Naive thymus-derived CD8-positive, alpha-beta T cell (primary cell): ENCODE measurements at places on chromosomes 5 and 9.

DNA sequence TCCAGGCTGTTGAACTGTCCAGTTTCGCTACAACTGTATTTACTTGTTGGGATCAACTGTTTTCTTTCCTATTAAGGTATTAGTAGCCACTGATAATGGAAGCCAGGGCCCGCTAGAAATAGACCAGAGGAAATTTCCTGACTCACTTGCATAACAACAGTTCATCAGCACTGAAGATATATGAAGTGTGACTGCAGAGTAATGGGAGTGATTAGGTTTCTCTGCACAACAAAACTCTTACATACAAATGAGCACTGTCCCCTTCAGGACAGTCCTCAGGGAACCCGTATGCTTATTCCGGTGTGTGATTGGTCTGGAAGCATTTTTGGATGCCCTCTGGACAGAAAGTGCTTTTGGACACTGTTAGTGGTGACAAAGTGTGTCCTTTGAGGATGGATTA lies 55.3 kb downstream of the LIX1 start:
- DNase-seq: no peak

DNA sequence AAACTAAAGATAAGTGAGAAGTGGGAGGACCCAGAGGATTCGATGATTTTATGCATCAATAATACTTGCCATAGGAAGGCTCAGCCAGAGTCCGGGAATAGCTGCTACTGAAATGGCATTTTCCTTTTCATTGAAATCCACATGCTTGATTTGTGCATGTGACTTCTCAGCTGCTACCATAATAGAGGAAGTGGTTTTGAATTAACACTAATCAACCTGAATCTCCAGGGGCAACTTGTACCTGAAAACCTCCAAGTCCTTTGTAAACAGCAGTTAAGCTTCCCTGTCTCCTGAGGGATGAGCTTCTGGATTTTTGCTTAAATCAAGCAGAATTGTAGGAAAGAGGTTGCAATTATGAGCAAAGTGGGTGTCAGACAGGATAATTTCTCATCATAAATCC lies 124.9 kb downstream of the PPP2R2B start:
- DNase-seq: peak; percentile 2

- no peak for DNase-seq
Observed at GRCh38 chr5:101429241-101429640, 526.2 kb upstream of the ST8SIA4 start.

- DNase-seq: no peak
Observed at GRCh38 chr9:95137587-95138145, 179.8 kb downstream of the FANCC start.

DNA sequence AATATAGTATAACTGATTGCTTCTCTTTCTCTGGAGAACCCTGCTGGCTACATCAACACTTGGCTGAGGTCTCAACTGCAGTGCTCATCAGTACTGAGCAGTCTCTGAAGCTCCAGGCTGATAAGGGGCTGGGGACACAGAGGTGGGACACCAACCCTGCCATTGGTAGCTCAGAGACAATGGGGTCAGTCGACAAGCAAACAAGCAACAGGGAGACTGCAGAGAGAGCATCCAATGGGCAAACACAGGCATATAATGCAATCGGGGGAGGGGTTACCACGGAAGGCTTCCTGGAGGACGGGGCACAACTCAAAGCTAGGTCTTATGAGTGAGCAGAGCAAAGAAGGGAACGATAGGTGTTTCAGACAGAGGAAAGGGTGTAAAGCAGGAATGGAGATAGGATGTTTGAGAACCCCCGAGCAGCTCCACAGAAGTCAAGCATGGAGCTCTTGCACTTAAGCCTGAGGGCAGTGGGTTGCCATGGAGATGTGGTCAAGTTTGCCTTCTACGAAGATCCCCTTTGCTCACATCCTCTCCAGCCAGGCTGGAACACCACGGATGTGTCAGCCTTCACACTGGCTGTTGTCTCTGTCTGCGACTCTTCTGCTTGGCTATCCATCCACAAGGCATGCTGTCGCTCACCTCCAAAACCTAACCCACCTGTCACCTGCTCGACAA lies 21.5 kb upstream of the AKNA start:
- no peak for DNase-seq

DNA sequence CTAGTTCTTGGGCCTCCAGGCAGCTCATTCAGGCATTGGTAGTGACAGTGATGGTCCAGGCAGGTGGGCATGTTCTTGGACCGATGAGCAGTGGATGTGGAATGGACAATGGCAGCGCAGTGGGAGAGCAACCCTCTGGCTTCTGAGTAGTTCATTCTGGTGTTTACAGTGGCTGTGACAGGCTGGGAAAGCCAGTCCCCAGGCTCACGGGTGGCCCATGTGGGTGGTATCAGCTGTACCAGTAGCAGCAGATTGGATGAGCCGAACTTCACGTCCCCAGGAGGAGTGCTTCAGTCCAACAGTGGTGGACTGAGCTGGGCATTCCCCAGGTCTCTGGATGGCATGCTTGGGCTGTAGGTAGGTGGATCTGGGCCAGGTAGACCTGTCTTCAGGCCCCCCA lies 515.6 kb upstream of the ACO1 start:
- no peak for DNase-seq

GRCh38 chr9:70043285-70043684 lies 363 bp upstream of the MAMDC2 start:
- DNase-seq: no peak

- DNase-seq: no peak
Observed at GRCh38 chr5:164746723-164747122, 1241.3 kb downstream of the MAT2B start.

- no peak for DNase-seq
Observed at GRCh38 chr9:4389003-4389402, 89.1 kb upstream of the GLIS3 start.

DNA sequence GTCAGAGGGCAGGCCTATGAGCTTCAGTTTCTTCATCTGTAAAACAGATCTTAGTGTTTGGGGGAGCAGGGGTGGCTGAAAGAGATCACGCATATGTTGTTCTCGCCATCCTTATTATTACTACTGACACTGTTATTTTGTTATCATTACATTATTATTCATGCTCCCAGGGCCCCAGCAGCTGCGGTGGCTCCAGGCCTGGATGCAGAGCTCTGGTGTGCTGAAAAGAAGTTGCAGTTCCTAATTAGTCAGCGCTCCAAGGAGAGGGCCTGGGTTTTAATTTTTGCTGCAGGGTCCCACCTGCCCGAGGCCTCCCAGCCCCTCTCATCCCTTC lies 19.5 kb downstream of the CXXC5 start:
- DNase-seq: no peak

GRCh38 chr5:91271999-91272398 lies 111.1 kb downstream of the ARRDC3 start:
- no peak for DNase-seq

DNA sequence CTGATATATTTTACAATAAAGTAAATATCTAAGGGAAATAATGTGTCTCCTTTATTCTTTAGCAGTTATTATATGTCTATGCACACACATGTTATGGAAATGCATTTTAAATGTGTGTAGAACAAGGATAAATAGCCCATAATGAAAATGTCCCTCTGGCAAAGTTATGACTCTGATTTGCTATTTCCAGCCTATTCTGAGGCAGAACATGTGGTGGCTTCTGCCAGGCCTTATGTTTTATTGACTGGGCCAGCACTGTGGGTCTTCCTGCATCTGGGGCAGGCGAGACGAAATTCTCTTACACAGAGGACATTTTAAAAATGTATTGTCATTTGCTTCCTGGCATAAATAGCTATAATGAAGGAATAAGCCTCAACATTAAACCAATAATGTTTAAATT lies 52.8 kb downstream of the S1PR3 start:
- DNase-seq: no peak

GRCh38 chr5:123035360-123035917 lies 1.1 kb downstream of the PPIC start:
- DNase-seq: no peak

DNA sequence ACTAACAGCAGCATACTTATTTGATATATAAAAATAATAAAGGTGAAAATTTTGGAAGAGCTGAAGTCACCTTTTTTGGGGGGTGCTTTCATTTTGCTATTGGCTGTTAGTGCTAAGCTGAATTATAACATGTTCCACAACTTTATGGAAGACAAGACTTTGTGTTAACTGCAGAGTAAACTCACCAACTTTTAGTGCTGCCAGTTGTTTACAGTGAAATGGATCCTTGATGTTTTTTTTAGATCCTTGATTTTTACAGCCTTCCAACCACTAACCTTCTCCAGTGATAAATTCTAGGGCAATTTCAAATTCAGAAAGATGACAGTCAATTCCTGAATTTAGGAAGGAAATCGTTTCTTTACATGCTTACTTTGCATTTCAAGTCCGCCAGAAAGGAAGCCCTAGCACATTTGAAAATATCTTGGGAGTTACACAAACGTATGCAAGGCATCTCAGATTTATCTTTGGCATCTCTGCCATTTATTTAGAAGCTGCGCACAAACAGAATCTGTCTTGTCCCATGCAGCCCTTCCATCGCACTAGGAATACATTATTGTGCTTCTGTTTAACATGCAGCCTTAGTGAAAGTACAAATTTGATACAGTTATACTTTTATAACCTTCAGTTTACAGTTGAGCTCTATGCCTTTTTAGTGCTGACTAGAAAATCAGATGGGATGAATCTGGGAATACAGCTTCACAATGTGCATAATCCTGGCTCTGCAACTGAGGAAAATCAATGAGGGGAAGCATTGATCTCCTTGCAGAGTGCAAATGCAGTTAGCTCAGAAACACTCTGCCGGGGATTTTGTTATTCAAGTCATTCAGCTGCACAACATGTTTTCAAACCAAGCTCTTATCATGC lies 142.4 kb upstream of the ZNF608 start:
- no peak for DNase-seq
